ENCODE measurements at places on chromosomes 5 and 9.

DNA sequence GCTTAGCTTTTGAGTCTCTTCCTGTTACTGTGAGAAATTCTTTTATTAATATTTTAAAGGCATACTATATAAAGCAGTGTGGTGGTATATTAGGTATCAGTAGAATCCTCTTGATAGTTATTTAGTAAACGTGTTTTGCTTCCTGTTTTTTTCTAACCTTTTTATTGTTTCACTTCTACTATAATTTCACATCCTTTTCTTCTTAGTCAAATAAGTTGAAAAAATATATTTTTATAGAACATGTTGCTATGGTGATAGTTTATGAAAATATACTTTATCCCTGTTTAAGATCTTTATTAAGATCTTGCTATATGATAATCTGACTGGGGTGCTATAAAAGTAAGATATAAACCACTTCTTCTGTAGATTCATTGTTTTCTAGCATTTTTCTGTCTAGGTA lies 2.1 kb downstream of the POLK start:
- no peak for DNase-seq

GRCh38 chr5:76219636-76220035 lies 136.5 kb downstream of the SV2C start:
- DNase-seq = no peak

DNA sequence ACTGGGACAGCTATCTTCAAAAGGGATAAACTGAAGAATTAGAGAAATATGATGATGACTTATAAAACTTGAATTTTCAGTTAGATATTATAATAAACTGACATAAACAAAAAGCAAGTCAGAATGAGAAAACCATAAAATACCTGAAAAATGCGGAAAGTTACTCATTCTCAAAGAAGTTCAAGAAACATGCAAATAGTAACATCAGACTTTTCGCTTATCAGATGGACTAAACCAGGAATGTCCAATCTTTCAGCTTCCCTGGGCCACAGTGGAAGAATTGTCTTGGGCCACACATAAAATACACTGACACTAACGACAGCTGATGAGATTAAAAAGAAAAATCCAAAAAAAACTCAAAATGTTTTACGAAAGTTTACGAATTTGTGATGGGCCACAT lies 53.9 kb downstream of the DROSHA start:
- no peak for DNase-seq

GRCh38 chr5:96655506-96655905 lies 6.7 kb upstream of the CAST start:
- DNase-seq = no peak

GRCh38 chr5:166724284-166724683 lies 1567.2 kb upstream of the WWC1 start:
- no peak for DNase-seq

GRCh38 chr5:35325836-35326235 lies 95.5 kb upstream of the PRLR start:
- no peak for DNase-seq

- DNase-seq = no peak
Measured at GRCh38 chr9:78366827-78367226, 69.9 kb downstream of the PSAT1 start.

GRCh38 chr5:148791334-148791667 lies 35.1 kb upstream of the ADRB2 start:
- DNase-seq = no peak

GRCh38 chr5:143791848-143792731 lies 19.9 kb upstream of the HMHB1 start:
- no peak for DNase-seq

DNA sequence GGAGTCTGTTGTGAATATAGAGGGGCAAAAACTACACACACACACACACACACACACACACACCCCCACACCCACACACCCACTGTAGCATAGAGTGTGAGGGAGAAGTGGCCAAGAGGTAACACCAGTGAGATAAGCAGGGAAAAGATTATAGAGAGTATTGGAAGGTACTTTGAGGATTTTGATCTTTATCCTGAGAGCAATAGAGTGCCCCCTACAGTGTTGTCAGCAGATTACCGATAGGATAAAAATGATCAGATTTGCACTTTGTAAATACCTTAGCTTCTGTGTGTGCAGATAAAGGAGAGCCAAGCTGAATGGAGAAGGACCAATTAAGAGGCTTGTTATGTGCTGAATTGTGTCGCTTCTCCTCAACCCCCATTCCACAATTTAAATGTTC lies 32.3 kb downstream of the ERCC6L2 start:
- DNase-seq = no peak

DNA sequence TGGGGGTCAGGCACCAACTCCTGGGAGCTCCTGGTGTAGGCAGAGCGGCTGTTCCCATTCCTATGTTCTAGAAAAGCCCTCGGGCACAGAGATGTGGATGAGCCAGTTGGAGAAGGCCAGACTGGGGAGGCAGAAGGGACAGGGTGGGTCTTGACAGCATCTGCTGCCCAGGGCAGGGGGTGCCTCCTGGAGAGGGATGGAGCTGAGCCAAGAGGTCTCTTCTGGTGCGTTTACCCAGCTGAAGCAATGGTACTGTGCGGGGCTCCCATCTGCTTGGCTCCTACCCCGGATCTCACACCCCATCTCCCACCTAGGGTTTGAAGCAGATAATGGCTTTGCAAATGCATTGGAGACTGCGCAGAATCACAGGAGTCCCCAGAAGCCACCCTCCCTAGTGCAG lies 41.3 kb downstream of the SHB start:
- DNase-seq = no peak
